Kidney tubule cell (primary cell): ENCODE measurements at places on chromosomes 5 and 9.

- DNase-seq: no peak
Measured at GRCh38 chr5:19584131-19584530, 403.9 kb downstream of the CDH18 start.

DNA sequence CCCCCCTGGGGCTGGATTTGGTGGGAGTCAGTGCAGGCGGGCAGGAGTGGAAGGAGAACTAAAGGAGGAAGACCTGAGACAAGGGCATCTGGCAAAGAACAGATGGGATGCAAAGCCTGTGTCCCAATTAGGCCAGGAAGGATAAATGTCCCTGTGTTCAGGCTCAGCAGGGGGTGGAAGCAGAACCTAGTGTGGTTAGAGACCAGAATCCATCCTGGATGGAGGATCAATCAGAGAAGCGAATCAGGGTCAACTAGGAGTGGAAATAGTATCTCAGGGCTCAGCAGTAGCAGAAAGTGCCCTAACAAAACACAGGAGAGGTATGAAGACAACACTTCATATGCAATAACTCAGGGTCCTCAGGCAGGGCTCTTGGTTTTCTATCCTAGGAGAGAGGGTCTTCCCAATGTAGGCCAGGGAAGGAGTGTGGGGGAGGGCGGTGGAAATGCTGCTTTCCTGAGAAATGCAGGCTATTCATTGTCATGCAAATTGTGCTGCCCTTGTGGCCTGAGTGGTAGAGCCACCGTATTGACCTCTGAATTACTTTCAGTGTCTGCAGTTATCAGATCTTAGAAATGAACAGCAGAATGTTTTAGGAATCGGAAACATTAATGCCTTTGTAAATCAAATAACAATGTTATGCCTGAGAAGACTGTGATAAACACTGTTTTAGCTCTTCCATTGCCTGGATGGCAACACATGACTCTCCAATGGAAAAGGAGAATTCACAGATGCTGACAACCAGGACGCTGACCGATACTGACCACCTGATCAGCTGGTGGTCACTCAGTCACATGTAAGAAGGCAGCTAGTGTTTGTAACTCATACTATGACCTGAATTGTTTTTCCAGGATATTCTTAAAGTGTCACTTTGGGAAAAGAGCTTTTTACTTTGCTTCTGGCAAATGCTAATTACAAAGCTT lies 323.6 kb downstream of the SEMA5A start:
- no peak for DNase-seq

- no peak for DNase-seq
Measured at GRCh38 chr9:110619831-110620230, 40.3 kb upstream of the SVEP1 start.

DNA sequence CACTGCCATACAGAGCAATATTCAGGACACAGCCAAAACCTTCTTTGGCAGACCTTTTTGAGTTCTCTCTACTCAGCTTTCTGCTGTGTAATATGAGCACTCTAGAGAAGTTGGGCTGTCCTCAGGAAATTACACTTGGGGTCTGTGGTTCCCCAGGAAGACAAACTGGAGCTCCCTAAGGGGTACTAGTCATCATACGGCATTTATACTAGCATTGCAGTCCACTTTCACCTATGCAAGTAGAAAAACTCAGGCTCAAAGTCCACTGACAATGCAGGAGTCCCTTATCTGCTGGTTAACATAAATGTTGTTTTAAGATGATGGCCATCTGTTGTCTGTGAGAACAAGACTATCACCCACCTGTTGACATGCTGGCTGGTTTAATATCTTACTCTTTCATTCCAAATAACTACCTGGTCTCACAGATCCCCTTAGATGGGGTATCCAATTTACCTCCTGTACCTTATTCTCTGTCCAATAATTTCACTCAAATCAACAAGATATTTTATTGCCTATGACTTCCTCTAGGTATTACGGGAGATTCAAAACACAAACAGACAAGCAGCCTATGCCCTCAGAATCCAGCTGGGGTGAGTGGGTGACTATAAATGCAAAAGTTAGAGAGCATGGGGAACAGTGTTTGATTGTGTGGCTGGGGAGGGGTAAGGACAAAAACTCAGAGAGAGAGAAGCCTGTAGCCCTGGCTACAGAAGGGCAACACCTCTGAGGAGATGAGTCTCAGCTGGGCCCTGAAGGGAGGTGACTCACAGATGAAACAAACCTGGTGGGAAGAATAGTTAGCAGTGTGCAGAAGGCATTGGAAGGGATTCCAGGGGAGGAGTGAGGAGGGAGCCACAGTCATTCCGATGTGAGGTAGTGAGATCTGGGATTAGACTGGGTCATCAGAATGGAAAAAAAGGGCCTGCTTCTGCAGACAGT lies 10.2 kb downstream of the DOCK8 start:
- peak; percentile 87 for DNase-seq
